ENCODE measurements at places on chromosomes 3 and 15. TPM values are rescaled to one million over a fixed set of nuclear protein-coding genes. Genes with fewer than 3 reads are reported as not detected.

MEX3B gene
- total RNA-seq: 7.1 TPM

SCG3 gene
- total RNA-seq: not detected

CLDN18 gene
- not detected for total RNA-seq

DNA sequence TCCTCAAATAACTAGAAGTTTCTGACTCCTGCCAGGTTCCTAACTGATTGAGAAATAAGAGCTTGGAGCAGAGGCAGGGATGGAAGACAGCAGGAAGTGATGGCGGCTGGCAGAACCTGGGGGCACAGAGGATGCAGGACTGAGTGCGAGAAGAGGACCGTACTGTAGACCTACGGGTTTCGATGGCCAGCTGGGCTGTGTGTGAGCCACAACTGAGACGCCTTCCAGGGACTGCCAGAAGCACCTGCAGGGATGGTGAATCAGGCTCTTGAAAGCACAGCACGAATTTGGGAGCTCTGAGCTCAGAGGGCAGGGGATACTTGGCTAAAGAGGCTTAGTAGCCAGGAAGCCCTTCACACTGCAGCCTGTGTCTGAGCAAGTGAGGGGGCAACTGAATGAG lies 165.6 kb downstream of the ABHD5 start:
- DNase-seq: no peak

DNA sequence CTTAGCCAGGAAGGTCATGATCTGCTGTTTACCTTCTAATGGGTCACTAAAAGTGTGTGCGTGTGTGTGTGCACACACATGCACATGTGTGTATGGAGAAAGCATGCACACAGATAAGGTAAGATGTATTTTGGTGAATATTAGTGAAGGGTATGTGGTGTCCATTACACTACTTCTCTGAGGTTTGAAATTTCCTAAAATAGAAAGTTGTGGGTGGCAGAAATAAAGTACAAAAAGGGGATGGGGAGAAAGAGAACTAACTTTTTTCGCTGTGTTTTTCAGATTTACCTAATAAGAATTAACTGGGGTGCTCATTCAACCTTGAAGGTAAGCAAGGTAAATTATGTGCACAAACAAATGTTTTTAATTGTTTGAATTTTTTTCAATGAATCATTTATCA lies 24.4 kb upstream of the NR2E3 start:
- no peak for DNase-seq

SRGAP3 gene
- total RNA-seq: 2.3 TPM

DNA sequence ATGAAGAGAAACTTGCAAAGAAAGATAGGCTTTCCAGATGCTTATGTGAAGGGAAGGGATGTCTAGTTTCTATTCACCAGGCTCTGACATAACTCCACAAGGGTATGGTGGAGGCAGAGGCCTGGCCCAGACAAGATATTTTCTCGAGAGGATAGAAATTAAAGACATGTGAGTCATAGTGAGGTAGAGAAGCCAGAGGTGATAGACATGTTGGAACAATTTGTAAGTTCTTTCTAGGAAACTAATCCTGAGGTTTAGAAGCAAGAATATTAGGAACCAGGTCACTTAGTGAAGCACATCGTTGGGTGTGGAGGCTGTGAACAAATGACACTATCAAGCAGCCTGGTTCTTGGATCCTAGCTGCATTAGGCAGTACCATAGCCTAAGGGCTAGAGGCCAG lies 176.9 kb downstream of the BBX start:
- DNase-seq: peak; percentile 41

DNA sequence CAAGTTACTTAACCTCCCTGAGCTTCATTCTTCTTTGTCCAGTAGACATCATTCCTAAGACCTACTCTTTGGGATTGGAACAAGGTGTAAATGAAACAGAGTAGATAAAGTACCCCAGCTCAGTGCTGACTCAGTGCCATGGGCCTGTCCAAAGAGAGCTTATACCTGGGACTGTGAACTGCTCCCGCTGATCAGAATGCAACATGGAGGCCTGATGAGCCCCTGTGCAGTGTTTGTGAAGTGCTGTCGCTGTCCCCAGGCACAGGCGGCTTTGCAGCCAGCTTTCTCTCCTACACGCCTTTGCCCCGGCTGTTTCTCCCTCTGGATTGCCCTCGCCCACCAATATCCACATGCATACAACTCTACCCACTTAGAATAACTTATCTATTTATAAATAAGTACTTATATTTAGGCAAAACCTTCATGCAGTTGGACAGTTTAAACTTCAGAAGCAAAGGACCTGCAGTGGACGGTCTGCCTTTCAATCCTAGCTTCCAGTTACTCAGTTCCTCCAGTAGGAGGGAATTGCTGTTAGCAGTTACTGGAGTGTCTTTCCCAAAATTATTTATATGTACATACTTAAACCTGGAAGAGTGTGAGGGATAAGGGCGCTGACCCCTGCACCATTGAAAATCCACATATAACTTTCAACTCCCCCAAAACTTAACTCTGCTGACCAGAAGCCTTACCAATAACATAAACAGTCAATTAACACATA lies 80.0 kb downstream of the CORO2B start:
- no peak for DNase-seq

GRCh38 chr3:8147711-8148110 lies 353.9 kb upstream of the LMCD1 start:
- DNase-seq: no peak

ROPN1 gene
- total RNA-seq: 1.3 TPM

- no peak for DNase-seq
Measured at GRCh38 chr3:37241880-37242279, 67.5 kb upstream of the LRRFIP2 start.

All from RPMI7951 (cell line).